Body of pancreas (tissue), 4 donors: ENCODE measurements at places on chromosomes 16 and 17. TPM values are rescaled to one million over a fixed set of nuclear protein-coding genes. Genes with fewer than 3 reads are reported as not detected.

The HS3ST3B1 gene
- total RNA-seq = 0.99 TPM

DNA sequence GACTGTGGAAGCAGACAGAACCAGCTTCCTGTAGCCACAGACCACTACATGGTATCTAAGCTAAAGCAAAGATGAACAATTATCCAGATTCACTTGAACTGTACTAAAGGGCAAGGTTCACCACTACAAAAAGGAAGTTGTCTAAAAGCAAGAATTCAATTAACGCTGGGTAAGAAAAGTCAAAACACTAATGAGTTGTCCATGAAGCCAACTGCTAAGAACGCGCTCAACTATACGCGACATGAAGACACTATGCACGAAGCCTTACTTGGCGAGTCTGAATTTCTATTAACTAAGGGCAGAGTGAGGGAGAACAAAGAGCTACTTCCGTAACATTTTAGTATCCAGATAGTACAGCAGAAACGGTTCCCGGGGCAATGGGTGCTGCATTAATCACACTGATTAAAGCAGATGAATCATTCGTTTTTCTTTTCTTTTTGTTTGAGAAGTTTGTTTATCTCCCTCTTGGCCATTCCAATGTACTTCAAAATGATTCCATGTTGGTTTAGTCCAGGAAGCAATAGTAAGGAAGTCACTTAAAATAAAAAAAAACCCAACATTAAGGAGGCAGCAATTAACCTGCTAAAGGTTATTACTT, 2.8 kb upstream of the RPS15A start:
- no peak overlapping the region for H3K4me3 ChIP-seq
- no peaks in the 10 kb centered on the region for H3K36me3 ChIP-seq
- peaks cover 39% of the 10 kb centered on the region for H3K4me1 ChIP-seq
- no peaks in the 10 kb centered on the region for H3K27me3 ChIP-seq
- DNase-seq = no peak
- no peak overlapping the region for H3K27ac ChIP-seq

GRCh38 chr17:10754861-10755591, 25.2 kb upstream of the TMEM220 start:
- H3K4me3 ChIP-seq = no peak overlapping the region
- DNase-seq = no peak
- H3K27ac ChIP-seq = no peak overlapping the region
- no peaks in the 10 kb centered on the region for H3K27me3 ChIP-seq
- H3K36me3 ChIP-seq = no peaks in the 10 kb centered on the region

The PMFBP1 gene
- total RNA-seq = 2.0 TPM

- no peaks in the 10 kb centered on the region for H3K36me3 ChIP-seq
- peaks cover 30% of the 10 kb centered on the region for H3K4me1 ChIP-seq
- DNase-seq = no peak
- no peak overlapping the region for H3K27ac ChIP-seq
Observed at GRCh38 chr17:47225911-47226688, 17.0 kb downstream of the MYL4 start.

The TEKT3 gene
- not detected for total RNA-seq

The STAT5A gene
- total RNA-seq = 25.2 TPM

GRCh38 chr17:27651411-27652345, 20.7 kb downstream of the LGALS9 start:
- H3K27ac ChIP-seq = no peak overlapping the region
- H3K27me3 ChIP-seq = no peaks in the 10 kb centered on the region
- DNase-seq = peak; percentile 78
- H3K4me3 ChIP-seq = no peak overlapping the region
- no peaks in the 10 kb centered on the region for H3K4me1 ChIP-seq
- H3K36me3 ChIP-seq = no peaks in the 10 kb centered on the region

DNA sequence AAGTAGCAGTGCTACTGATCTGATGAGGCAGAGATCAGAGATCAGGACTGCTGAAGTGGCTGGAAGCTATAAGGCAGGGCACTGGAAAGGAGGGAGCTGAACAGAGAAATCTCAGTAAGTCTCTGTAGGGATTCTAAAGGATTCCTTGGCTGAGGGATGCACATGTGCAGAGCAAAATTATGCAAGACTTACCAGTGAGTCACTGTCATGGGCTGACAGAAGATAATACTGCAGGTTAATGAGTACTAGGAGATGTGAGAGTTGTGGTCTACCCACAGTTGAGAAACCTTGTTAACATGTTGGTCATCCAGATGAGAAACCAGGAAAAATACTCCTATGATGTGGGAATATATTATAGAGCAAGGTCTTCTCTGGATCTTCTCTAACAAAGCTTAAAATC, 378.1 kb downstream of the HAPSTR1 start:
- DNase-seq = no peak
- no peaks in the 10 kb centered on the region for H3K27me3 ChIP-seq
- H3K4me3 ChIP-seq = no peak overlapping the region
- H3K4me1 ChIP-seq = no peaks in the 10 kb centered on the region
- H3K27ac ChIP-seq = no peak overlapping the region

DNA sequence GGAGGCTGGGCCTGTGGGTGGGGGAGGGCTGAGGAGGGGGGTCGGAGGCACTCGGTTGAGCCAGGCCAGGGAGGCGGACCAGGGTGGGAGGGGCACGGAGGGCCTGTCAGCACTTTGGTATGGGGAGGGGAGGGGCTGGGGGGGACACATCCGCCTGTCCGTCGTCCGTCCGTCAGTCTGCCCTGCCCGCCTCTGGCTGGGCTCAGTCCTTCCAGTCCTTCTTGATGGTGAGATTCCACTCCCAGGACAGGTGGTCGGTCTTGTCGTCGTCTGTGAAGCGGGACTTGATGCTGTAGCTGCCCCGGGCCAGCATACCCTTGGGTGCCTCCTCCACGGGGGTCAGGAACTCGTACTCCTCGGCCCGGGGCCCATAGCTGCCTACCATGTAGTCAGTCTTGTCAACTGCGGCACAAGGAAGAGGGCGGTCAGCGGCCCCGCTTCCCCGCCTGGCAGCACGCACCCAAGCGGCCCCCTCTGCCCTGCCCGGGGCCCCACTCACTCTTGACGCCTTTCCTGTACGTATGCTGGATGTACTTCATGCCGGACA, 2.4 kb downstream of the ARHGDIA start:
- DNase-seq = peak; percentile 54
- H3K36me3 ChIP-seq = no peaks in the 10 kb centered on the region
- no peaks in the 10 kb centered on the region for H3K27me3 ChIP-seq
- no peak overlapping the region for H3K4me3 ChIP-seq
- H3K4me1 ChIP-seq = peaks cover 77% of the 10 kb centered on the region
- peak overlapping the region; percentile 99 for H3K27ac ChIP-seq

GRCh38 chr16:78133919-78134318, 34.5 kb downstream of the WWOX start:
- no peak overlapping the region for H3K27ac ChIP-seq
- DNase-seq = no peak
- H3K4me1 ChIP-seq = peaks cover 20% of the 10 kb centered on the region
- no peak overlapping the region for H3K4me3 ChIP-seq

The PFAS gene
- total RNA-seq = 9.9 TPM

- peaks cover 30% of the 10 kb centered on the region for H3K4me1 ChIP-seq
- DNase-seq = peak; percentile 81
Observed at GRCh38 chr17:47225436-47225858, 16.3 kb downstream of the MYL4 start.

DNA sequence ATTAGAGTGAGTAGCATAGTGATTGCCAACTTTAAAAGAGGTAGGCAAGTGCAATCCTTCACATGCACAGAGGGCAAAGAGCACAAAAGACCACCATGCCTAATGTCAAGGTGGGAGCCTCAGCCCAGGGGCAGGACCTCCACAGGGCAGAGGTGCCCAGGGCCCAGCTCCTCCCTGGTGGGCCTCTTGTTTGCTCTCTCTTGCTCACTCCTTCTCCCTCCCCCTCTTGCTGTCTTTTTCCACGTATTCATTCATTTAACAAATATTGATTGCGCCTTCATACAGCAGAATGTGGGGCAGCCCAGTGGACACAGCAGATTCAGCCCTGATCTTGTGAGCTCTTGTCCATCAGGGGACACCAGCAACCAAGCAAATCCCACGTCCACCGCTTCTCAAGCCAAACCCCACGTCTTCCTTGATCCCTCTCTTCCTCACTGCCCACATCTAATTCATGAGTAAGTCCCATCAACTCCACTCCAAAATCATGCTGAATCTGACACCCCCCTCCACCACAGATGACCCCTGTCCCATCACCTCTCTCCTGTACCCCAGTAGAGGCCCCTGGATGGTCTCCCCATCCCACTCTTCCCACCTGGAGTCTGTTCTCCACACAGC, 44.1 kb upstream of the RPL38 start:
- DNase-seq = no peak
- no peaks in the 10 kb centered on the region for H3K27me3 ChIP-seq
- H3K4me1 ChIP-seq = no peaks in the 10 kb centered on the region
- H3K27ac ChIP-seq = no peak overlapping the region

- H3K27me3 ChIP-seq = no peaks in the 10 kb centered on the region
- peaks cover 37% of the 10 kb centered on the region for H3K4me1 ChIP-seq
- DNase-seq = peak; percentile 29
Observed at GRCh38 chr16:11585460-11586377, 1.0 kb downstream of the LITAF start.

GRCh38 chr16:28171816-28172215, 39.9 kb downstream of the XPO6 start:
- H3K4me1 ChIP-seq = no peaks in the 10 kb centered on the region
- no peaks in the 10 kb centered on the region for H3K27me3 ChIP-seq
- H3K27ac ChIP-seq = no peak overlapping the region
- no peak for DNase-seq
- H3K36me3 ChIP-seq = peaks cover 15% of the 10 kb centered on the region

GRCh38 chr17:61144137-61144536, 255.5 kb upstream of the TBX2 start:
- no peak for DNase-seq
- no peak overlapping the region for H3K27ac ChIP-seq
- no peaks in the 10 kb centered on the region for H3K36me3 ChIP-seq
- no peak overlapping the region for H3K4me3 ChIP-seq
- no peaks in the 10 kb centered on the region for H3K27me3 ChIP-seq
- no peaks in the 10 kb centered on the region for H3K4me1 ChIP-seq

DNA sequence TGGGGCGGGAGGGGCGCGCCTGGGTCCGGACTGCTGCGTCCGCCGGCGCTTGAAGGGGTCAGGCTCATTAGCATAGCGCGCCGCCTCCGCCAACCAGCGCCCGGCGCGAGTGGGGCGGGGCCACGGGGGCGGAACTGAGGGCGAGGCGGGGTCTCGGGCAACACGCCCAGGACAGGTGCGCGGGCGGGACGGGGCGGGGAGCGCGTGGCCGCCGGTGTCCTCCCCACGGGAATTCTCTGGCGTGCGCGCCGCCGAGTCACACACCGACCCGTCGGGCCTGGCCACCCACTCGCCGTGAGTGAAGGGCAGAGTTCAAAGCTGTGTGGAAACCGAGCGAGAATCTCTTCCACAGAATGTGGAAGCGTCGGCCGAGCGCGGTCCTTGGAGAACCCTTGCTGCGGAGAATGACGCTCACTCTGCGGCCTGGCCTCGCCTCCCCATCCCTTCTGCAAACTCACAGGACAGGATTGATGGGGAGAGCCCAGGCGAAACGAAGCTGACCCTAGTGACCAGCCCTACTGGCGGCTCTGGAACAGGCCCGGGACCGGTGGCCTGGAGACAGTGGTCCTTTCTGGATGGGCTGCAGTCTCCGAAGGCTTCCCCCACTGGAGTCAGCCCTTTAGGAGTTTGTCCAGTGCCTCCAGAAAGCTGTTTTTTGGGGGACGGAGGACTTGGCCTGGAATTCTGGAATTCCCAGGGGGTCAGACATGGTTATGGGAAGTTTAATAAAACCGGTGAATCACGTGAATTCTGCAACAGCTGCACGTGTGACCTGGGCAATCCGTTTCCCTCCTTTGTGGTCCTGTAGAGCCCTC, at the start of gene SNAI3:
SNAI3 (minus strand) TSS at position 69 of the 815 bp plus-strand sequence. CDS start 101 bp downstream, outside the sequence.
- DNase-seq = peak; percentile 88
- peak within 1 kb of the TSS; percentile 80 for H3K27ac ChIP-seq
- H3K4me3 ChIP-seq = peak within 1 kb of the TSS; percentile 67
- no peaks in the 10 kb centered on the region for H3K27me3 ChIP-seq
- no peaks in the 10 kb centered on the region for H3K36me3 ChIP-seq

- no peak for DNase-seq
- H3K27me3 ChIP-seq = no peaks in the 10 kb centered on the region
- H3K4me3 ChIP-seq = no peak overlapping the region
- no peak overlapping the region for H3K27ac ChIP-seq
- H3K36me3 ChIP-seq = no peaks in the 10 kb centered on the region
Observed at GRCh38 chr16:81928975-81929374, 82.3 kb downstream of the SDR42E1 start.

The MRC2 gene
- total RNA-seq = 7.0 TPM

GRCh38 chr16:78462288-78463208, 363.1 kb downstream of the WWOX start:
- no peak for DNase-seq
- H3K27me3 ChIP-seq = no peaks in the 10 kb centered on the region
- H3K4me3 ChIP-seq = no peak overlapping the region

GRCh38 chr16:1257561-1258224, 1.8 kb downstream of the TPSD1 start:
- DNase-seq = no peak
- H3K27me3 ChIP-seq = peaks cover 6% of the 10 kb centered on the region
- H3K36me3 ChIP-seq = no peaks in the 10 kb centered on the region
- H3K4me3 ChIP-seq = no peak overlapping the region
- peaks cover 9% of the 10 kb centered on the region for H3K4me1 ChIP-seq

- peak within 1 kb of the TSS; percentile 2 for H3K4me3 ChIP-seq
- no peaks in the 10 kb centered on the region for H3K27me3 ChIP-seq
- no peak within 1 kb of the TSS for H3K27ac ChIP-seq
- DNase-seq = no peak
Observed at GRCh38 chr16:3045758-3046640, at the start of gene MMP25. MMP25 (plus strand) TSS chr16:3046561; CDS start chr16:3046918, 357 bp downstream.

GRCh38 chr17:29621751-29622194, 939 bp downstream of the CORO6 start:
- DNase-seq = no peak
- no peaks in the 10 kb centered on the region for H3K27me3 ChIP-seq
- H3K4me3 ChIP-seq = no peak overlapping the region
- no peaks in the 10 kb centered on the region for H3K36me3 ChIP-seq

GRCh38 chr17:60618854-60619526, 19.0 kb downstream of the PPM1D start:
- no peaks in the 10 kb centered on the region for H3K36me3 ChIP-seq
- H3K27ac ChIP-seq = no peak overlapping the region
- DNase-seq = no peak
- no peak overlapping the region for H3K4me3 ChIP-seq

DNA sequence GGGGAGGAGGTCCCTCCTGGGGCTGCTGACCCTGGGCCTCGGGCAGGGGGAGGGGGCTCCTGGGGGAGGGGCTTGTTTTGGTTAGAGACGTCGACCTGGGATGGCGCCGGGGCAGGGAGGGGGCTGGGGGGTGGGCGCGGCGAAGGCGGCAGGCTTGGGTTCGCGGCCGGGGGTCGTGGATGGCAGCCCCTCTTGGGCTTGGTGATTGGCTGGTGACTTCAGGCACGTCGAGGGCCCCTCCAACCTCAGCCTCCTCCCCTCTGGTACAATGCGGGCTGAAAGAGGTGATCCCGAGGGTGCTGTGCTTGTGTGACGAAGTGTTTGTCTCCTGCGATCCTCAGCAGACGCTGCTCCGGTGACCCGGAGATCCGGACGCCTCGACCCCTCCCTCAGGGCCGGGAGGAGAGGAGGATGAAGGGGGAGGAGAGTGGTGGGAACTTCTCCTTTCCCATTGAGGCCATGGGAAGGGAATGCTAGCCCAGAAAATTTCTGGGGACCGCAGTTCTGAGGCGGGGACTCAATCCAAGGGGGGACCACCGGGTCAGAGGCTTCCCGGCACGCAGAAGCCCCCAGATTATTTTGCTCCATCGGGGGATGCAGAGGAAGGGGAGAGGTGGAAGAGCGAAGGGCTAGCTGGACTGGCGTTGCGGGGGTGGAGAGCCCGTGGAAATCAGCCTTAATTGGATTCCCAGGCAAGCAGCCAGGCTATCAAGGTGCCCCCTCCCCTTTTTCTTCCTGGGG, 43.9 kb downstream of the RAI1 start:
- H3K27ac ChIP-seq = no peak overlapping the region
- DNase-seq = no peak
- no peaks in the 10 kb centered on the region for H3K36me3 ChIP-seq
- H3K4me3 ChIP-seq = no peak overlapping the region

The PIK3R6 gene
- total RNA-seq = 0.66 TPM

The CD300LG gene
- 1.8 TPM for total RNA-seq

The LYZL6 gene
- not detected for total RNA-seq
